ENCODE measurements at places on chromosomes 12 and 14.

DNA sequence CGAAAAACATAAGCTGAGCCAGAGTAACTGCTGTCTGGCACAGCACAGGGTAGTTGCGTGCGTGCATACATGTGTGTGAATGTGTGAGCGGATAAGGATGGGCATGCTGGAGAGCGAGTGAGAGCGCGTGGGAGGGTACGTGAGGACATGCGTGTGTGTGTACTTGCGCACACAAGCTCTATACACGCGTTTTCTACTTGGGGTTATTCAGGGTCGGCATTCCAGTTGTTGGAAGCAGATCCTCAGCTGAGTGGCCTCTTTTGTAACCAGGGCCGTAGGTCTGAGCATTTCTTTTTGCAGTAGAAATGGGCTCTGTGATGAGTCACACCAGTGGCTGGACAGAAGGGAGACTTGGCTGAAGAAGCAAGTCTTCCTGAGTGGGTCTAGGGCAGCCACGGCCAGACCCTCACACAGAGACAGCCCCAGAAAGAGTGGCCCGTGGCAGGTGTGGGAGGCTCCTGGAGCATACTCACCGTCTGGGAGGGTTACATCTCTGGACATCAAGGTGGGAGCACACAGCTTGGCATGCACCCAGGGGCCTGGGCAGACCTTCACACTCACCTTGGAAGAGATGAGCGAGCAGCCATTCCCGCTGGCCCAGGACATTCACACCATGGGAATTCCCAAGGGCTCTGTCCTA lies 78.0 kb downstream of the LRRC74A start:
- DNase-seq: no peak

- DNase-seq: no peak
These were observed 164.3 kb downstream of the SLC5A8 start for GRCh38 chr12:101045486-101046464.

- no peak for DNase-seq
These were observed 350.7 kb downstream of the TMEM132D start for GRCh38 chr12:129552996-129553750.

- DNase-seq: peak; percentile 84
These were observed 28.6 kb downstream of the PIGH start for GRCh38 chr14:67571275-67571990.

DNA sequence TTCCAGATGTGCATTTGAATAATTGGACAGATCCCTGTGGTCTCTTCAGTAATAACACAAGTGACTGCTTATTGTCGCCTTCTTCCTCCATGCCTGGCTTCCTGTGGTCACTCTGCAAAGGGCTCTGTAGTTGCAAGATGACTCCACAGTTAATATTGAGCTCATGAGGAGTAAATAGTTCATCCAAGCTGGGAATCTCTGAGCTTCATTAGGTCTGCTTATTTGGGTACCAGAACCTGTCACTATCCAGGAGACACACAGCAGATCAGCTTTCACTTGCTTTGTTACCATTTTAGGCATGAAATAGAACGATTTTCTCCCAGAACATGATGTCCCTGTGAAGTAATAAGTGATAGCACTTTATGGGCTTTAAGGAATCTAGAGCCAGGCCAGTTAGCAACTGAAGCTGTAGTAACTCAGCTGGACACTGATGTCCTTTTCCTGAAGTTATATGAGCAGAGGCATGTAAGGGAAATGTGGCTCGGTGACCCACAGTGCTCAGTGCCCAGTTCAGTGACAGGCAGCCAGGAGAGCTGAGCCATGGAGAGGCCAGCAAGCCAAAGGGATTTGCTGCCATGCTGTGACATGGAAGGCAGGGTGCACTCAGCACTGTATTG lies 50.1 kb downstream of the CRADD start:
- DNase-seq: no peak

- DNase-seq: peak; percentile 32
These were observed 31.1 kb upstream of the ASPG start for GRCh38 chr14:104054222-104054905.

GRCh38 chr14:42855085-42855484 lies 1248.4 kb downstream of the LRFN5 start:
- DNase-seq: no peak

GRCh38 chr14:36207500-36207899 lies 31.0 kb upstream of the PTCSC3 start:
- no peak for DNase-seq

- DNase-seq: peak; percentile 79
These were observed 12.8 kb downstream of the TNFRSF1A start for GRCh38 chr12:6328945-6329702.

GRCh38 chr14:57828713-57829112 lies 37.2 kb downstream of the SLC35F4 start:
- no peak for DNase-seq

DNA sequence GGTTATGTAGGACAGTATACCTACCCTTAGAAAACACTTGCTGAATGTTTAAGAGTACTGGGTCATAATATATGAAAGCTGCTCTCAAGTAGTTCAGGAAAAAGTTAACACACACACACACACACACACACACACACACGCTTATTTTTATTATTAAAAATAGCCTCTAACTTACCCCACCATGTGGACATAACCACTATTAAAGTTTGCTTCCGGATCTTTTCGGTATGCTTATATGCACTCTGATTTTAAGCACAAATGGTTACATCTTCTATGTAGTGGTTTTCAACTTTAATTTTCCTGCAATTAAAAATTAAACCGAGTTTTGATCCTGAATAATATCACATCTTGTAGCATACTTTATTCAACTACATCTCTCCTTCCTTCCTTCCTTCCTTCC lies 84.9 kb upstream of the TRAF3 start:
- DNase-seq: no peak

DNA sequence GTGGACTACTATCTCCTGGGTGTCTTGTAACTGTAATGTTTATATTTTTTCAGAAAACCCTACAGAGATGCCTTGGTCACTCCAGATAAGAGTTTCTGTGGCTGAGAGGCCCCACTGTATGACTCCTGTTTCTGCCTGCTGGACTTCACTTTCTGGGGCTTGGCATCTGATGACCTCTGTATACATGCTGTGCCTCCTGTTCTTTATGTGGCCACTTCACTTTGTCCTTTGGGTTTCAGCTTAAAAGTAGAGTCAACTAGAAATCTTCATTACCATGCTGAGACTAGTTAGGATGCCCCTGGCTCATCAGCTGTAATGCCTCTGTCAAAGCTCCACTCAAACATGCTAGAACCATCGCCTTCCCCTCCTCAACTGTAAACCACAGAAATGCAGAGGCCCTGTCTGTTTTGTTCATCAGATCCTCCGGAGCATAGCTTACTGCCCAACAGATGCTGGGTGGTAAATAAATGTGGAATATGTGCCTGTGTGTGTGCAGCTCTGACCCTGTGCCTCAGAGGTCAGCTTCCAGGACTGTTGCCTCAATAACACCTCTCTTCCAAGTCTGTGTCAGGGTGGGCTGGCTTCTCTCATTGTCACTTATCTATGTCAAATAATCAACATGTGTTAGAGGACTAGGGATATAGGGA lies 25.5 kb downstream of the ZNF664 start:
- DNase-seq: no peak

DNA sequence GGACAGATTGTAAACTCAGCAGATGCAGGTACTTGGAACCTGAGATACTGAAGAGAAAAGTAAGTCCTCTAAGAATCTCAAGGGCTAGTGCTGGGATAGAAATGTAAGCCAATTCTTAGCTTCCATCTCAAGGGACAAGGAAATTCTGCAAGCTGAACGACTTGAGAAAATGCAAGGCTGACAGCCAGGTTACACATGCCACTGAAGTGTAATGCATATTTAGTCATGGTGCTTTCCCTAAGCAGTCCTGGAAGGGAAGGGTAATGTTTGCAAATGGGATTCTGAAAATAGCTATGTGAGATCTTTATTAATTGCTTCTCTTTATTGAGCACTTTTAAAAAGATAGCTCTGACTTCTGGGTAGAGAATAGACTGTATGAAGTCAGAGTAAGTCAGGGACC lies 402.7 kb upstream of the SEL1L start:
- DNase-seq: no peak

- DNase-seq: no peak
These were observed 492.9 kb upstream of the NOVA1 start for GRCh38 chr14:27090716-27091115.

- DNase-seq: no peak
These were observed 7.8 kb upstream of the OTUB2 start for GRCh38 chr14:94018308-94018707.
